ENCODE measurements at places on chromosomes 11 and 22.

- DNase-seq = no peak
Observed at GRCh38 chr11:1238767-1239595, 16.1 kb downstream of the MUC5B start.

DNA sequence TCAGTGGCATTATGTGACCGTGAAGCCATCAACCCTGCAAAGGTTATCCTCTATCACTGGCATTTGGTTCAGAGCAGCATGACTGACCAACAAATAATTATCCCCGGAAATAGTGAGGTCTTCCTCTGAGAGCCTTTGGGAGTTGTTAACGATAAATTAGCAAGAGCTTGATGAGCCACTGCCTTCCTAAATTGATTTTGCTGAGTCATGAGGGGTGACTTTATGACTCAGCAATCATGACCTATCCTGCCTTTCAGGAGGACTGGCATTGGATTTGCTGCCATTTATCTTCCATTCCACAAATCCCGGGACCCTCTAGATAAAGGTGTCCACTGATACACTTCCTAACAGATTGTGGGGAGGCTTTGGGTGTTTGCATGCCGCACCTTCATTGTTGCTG, 80.8 kb upstream of the MTNR1B start:
- no peak for DNase-seq

DNA sequence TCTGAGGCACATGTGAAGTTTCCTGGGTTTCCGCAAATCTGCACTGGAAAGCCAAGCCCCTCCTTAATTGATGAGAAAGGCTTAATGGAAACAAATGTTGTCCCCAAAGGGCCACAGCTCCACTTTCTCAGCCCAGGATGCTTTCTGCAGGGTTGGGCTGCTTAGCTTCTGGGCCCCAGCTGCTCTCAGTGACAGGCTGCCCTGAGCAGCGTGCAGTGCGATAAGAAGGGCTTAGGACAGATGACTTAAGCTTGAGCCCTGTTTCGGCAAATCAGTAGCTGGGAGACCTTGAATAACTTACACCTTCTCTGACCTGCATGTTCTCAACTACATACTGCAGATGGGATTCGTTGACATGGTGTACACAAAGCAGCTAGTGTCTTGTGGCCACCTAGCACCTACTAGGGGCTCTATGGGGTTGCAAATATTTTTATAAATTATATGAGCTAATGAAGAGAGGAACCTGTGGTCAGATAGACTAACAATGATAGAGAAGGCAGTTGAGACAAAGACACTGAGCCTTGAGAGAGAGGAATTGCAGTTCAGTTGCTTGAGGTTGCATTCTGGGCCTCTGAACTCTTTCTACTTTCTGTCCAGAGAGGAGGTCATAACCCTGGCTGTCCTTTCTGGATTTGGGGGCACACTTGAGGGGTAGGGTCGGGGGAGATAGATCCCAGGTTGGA, 11.5 kb downstream of the STX3 start:
- no peak for DNase-seq

- no peak for DNase-seq
Observed at GRCh38 chr11:105051559-105051958, 6.4 kb upstream of the CARD16 start.

DNA sequence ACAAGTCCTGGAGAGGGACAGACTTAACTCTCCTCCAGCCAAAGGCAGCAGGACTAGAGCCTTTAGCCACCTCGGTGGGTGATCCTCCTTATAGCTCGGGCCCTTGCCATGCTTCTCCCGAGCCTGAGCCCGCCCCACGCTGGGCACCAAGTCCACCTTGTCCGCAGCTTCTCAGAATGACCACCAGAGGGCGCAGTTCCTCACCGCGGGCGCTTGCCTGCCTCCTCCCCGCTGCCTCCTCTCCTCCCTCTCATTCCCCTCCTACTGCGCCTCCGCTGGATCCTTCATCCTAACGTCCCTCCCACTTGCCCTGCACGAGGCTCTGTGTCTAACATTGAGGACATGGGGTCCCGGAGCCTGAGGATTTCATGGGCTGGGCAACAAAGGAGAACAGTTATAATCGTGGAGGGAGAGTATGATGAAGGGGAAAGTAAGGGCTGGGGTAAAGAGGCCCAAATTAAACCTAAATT, 11.3 kb upstream of the MOGAT2 start:
- peak; percentile 78 for DNase-seq

DNA sequence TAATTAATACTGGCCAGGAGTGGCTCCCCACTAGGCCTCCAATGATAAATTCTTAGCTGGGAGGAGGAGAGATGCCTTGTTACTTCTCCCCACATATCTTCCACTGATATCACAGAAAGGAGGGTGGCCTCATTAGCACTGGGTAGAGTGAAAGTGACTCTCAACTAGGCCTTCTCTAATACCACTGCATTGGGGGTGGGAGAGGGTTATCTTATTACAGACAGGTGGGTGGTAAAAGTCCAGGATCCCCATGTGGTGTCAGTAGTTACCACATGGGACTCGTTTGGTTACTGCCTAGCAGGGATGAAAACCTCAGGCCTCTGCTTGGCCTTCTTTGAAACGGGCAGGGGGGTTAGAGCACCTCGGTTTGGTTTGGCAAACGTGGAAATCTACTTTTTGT, 167.3 kb downstream of the UVRAG start:
- DNase-seq = no peak

GRCh38 chr22:44782363-44782963, 30.1 kb downstream of the ARHGAP8 start:
- no peak for DNase-seq

DNA sequence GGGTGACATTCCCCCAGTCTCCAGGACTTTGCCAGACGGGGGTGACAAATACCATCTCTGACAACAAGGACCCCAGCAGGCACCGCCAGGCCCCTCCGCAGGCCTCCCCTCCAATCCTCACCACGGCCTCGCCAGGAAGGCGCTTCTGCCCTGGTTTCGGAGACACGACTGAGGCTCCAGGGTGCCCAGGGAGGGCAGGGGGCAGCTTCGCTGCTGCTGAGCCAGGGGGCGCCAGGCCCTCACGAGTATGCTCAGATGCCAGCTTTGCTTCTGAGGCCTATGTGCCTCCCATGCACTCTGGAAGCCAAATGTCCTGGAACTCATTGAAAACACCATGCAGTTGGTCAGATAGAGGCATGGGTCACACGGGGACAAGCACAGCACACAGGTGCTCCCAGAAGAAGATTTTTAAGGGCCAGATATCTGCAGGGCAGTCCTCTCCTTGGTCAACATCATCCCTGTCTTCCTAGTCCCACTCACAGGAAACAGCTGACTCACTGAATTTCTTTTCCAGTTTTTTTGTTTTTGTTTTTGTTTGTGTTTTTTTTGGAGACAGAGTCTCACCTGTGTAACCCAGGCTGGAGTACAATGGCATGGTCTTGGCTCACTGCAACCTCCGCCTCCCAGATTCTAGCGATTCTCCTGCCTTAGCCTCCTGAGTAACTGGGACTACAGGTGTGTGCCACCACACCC, 19.9 kb downstream of the BID start:
- peak; percentile 57 for DNase-seq

GRCh38 chr11:20132667-20133039, 27.6 kb downstream of the DBX1 start:
- no peak for DNase-seq

DNA sequence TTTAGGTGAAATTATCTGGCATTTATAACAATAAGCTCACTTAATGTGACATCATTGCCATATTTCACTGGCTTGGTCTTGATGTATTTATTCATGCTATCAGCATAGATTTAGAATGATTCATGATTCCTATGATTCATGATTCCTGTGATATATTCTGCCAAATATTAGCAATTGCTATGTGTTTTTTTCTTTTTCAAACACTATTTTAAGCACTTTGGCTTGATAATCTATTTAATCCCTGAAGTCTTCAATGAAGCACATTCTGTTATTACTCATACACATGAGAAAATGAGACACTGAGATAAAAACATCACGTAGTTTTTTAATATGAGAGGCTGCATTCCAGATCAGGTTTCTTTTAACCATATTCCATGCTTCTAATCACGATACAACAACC, 78.5 kb downstream of the LUZP2 start:
- no peak for DNase-seq

DNA sequence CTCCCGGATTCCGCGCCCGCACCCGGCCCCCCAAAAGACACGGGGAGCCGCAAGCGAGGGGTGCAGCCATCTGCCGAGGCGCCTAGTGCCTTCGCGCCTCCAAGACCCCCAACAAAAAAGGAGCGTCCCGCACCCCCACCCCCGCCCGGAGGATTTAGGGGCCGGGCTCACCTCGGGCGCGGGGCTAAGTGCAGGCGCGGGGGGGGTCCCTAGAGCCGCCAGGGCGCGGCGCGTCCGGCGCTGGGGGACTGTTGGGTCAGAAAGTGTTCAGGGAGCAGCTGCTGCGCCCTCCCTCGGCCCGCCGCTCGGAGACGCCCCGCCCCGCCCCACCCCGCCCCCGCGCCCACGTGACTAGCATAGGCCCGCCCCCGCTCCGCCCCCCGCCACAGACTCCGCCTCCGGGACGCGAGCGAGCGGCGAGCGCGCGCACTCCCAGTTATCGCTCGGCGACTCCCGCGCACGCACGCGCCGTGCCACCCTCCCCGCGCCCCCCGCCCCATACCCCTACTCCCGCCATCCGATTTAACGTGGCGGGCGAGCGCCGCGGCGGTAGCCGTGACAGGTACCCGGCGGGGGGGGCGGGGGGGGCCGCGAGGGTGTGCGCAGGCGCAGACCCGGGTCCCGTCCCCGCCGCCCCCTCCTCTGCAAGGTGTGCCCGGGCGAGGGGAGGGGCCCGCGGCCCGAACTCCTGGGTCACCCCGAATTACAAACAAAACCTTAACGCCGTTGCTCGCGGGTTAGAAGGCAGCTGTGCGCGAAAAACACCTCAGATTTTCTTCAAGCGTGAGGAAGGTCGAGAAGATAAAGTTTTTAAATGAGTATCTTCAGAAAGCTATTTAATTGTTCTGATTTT, 56.2 kb downstream of the KCNJ4 start:
- peak; percentile 90 for DNase-seq

DNA sequence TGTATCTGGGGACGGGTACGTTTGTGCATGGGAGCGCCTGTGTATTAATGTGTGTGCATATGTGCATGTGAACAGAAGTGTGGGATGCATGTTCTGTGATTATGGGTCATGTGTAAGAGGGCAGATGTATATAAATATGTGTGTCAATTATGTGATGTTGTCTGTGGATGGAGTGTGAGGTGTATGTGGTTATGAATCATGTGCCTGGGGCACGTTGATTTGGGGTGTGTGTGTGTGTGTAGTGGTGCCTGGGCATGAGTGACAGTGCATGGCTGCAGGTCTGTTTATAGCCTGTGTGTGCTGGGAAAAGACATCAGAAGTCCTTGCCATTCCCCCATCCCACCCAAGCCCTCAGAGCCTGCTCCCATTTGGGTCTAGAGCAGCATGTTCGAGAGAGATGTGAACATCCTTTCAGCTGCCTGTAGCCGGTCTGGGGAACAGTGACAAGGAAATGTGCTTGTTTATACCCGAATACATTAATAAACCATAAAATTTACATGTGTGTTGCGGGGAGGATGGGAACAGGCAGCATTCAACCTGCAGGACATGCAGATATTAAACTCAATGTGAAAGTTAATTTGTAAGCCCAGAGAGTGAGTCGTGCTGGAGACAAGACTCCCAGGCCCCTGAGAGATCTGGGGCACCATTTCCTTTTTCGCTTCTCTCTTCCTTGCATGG, 129.0 kb downstream of the NECTIN1 start:
- DNase-seq = no peak

DNA sequence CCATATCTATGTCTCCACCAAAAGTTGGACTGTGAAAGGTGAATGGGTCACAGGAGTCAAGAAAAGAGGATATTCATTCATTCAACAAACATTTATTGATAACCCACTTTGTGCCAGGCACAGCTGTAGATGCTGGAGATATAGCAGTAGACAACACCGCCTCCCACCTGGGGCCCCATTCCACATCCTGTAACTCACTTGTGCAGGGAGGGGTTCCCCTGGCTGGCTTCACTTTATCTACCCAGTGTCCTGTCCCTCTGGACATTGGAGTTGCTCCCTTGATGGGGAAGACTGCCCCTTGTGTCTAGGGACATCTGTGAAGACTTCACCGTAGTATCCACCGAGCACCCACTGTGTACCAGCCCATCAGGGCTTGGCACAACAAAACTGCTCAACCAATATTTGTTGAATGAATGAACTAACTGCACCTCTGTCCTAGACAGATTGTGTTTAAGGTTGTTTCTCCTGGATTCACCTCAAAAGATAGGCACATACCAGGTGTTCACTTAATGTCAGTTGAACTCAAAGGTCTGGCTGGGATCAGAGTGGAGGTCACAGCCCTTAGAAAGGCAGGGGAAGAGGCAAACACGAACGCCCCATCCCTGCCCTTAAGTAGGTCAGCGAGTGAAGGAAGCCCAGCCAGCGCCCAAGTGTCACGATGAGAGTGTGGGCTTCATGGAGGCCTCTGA, 1.4 kb upstream of the OVOL1 start:
- DNase-seq = peak; percentile 31

GRCh38 chr11:76251226-76251575, 44.9 kb upstream of the WNT11 start:
- no peak for DNase-seq

DNA sequence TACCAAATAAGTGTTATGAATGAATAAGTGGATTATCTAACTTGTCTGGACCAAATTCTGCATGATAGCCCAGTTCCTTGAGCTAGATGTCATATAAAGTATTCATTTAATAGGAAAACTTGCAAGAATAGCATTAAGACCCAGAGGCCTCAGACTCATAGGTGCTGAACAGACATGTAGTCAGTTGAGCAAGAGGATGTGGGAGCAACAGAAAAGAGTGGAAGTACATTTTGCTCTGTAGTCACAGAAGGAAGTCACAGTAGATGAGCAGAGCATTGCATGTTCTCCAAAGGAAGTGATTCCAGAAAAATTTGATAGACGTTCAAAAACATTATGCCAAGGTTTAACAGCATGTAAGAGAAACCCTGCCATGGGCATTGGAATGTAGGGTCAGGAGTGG, 9.5 kb downstream of the HOATZ start:
- no peak for DNase-seq

- no peak for DNase-seq
Observed at GRCh38 chr11:93655581-93656255, 5.8 kb upstream of the CEP295 start.

DNA sequence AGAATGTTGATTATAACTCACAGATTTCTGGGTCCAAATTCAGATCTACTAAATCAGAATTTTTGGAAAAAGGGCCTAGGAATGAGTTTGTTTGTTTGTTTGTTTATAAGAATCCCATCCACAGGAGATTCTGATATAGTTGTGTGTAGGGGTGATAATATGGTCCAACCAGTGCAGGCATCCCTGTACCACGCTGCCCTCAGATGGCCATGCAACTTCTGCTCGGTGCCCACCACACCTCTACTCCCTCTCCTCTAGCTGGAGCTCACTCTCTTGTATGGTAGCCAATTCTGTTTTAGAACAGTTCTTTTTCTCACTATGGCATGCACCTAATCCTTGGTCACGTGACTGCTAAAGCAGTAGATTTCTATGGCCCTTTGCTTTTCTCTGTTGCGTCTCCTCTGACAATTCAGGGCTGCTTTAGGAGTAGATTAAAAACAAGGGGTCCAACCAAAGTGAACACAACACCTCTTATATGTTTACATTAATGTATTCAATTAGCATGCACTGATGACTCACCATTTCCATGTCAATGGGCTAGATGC, 103.3 kb upstream of the KCNA4 start:
- DNase-seq = no peak

GRCh38 chr11:79196950-79197349, 243.9 kb downstream of the TENM4 start:
- no peak for DNase-seq

Data from CD4-positive, alpha-beta T cell treated with Interleukin-17A for 4 hours (primary cell).